CD4-positive, alpha-beta memory T cell (primary cell): ENCODE measurements at places on chromosomes 11 and 22. TPM values are rescaled to one million over a fixed set of nuclear protein-coding genes. Genes with fewer than 3 reads are reported as not detected.

- H3K27ac ChIP-seq: no peak overlapping the region
- H3K36me3 ChIP-seq: peaks cover 40% of the 10 kb centered on the region
- no peaks in the 10 kb centered on the region for H3K4me1 ChIP-seq
- DNase-seq: no peak
- no peaks in the 10 kb centered on the region for H3K27me3 ChIP-seq
- no peak overlapping the region for H3K4me3 ChIP-seq
These were observed 60.4 kb downstream of the SERGEF start for GRCh38 chr11:17952487-17952886.

DNA sequence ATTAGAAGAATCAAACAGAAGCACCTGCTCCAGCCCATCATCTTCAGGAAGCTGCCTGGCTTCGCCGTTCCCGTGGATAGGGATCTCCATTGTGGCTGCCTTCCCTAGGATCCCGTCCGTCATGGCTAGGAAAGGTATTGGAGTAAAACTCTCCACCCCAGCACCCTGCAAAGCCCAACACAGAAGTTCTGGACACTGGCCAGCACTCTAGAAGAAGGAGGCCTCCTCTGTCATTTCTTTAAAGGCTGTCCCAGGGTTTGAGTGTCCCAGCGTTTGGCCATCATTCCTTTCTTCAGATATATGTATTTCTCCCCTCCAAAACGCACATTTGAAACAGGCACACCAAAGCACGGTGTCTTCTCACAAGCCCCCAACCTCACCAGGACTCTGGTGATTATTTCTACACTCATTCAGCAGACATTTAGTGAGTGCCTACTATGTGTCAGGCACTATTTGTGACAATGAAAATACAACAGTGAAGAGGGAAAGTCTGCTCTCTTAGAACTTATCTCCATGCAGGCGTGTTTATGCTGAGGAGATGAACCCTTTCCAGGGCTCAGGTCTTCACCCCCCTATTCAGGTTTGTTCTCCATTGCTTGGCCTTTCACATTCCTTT, 724 bp downstream of the ARFIP2 start:
- H3K27me3 ChIP-seq: no peaks in the 10 kb centered on the region
- H3K36me3 ChIP-seq: peaks cover 48% of the 10 kb centered on the region
- H3K4me3 ChIP-seq: peak overlapping the region; percentile 97
- H3K4me1 ChIP-seq: peaks cover 43% of the 10 kb centered on the region
- H3K27ac ChIP-seq: peak overlapping the region; percentile 90

DNA sequence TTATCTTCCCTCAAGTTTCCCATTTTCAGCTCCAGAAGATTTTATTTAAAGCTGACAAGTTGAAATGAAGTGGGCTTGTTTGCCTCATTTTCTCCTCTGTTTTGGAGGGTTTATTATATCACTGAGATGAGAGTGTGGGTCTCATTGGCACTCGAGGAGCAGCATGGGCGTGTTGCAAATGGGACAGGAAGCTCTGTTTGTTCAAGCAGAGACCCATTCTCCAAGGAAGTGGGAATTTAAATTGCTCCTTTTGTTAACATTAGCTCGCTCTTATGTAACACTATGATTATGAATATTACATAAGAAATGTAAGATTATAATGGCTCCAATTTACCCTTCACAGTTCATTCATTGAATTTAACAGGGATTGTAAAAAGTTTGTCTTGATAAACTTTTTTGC, 317.7 kb upstream of the CTSC start:
- no peaks in the 10 kb centered on the region for H3K27me3 ChIP-seq
- H3K4me3 ChIP-seq: no peak overlapping the region
- no peaks in the 10 kb centered on the region for H3K36me3 ChIP-seq
- no peak overlapping the region for H3K27ac ChIP-seq
- no peaks in the 10 kb centered on the region for H3K4me1 ChIP-seq

DNA sequence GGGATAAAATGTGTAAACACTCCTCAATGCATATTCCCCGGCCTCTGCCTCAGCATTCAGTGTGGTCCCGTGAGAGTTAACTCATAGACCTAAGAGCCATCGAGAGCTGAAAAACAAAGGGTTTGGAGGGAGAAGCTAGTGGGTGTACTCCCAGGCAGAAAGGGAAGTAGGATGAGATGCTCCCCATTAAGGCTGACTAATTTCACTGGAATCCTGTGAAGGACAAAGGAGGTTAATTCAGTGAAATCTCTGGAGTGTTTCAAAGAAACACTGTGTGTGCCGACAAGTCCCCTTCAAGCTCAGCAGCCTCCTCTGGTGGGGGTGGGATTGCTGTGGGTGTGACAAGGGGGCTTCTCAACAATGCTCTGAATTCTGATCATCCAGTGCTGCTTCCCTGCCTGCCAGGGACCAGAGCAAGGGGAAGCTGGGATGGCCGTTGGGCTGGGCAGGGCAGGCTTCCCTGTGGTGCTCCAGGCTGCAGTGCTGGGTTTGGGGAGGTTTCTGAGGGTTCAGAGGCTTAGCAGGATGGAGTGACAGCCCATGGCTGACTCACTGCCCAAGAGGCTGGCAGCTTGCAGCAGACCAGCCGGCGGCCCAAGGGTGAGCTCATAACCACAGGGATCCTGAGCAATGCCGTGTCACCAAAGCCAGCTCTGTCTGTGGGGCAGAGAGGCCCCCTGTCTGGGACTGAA, 61.4 kb upstream of the BMAL1 start:
- H3K27ac ChIP-seq: no peak overlapping the region
- H3K27me3 ChIP-seq: no peaks in the 10 kb centered on the region
- no peak for DNase-seq
- no peaks in the 10 kb centered on the region for H3K36me3 ChIP-seq
- H3K4me3 ChIP-seq: no peak overlapping the region

- no peak for DNase-seq
- H3K36me3 ChIP-seq: no peaks in the 10 kb centered on the region
- no peaks in the 10 kb centered on the region for H3K4me1 ChIP-seq
- H3K27me3 ChIP-seq: no peaks in the 10 kb centered on the region
- H3K4me3 ChIP-seq: no peak overlapping the region
- no peak overlapping the region for H3K27ac ChIP-seq
These were observed 9.2 kb downstream of the CLDN5 start for GRCh38 chr22:19514831-19515565.

GRCh38 chr11:59680287-59681154, 11.7 kb upstream of the PATL1 start:
- H3K36me3 ChIP-seq: no peaks in the 10 kb centered on the region
- peak; percentile 53 for DNase-seq
- no peaks in the 10 kb centered on the region for H3K27me3 ChIP-seq
- H3K4me3 ChIP-seq: no peak overlapping the region
- no peak overlapping the region for H3K27ac ChIP-seq
- H3K4me1 ChIP-seq: no peaks in the 10 kb centered on the region

- H3K4me3 ChIP-seq: no peak overlapping the region
- DNase-seq: no peak
- no peaks in the 10 kb centered on the region for H3K36me3 ChIP-seq
- H3K27me3 ChIP-seq: no peaks in the 10 kb centered on the region
These were observed 13.9 kb downstream of the OVCH2 start for GRCh38 chr11:7692426-7692825.

- H3K27ac ChIP-seq: no peak overlapping the region
- no peak for DNase-seq
- H3K4me3 ChIP-seq: no peak overlapping the region
These were observed 33.7 kb upstream of the MPPED1 start for GRCh38 chr22:43377896-43378704.

- no peak for DNase-seq
- H3K27ac ChIP-seq: no peak overlapping the region
- H3K27me3 ChIP-seq: no peaks in the 10 kb centered on the region
These were observed 42.6 kb downstream of the SLN start for GRCh38 chr11:107669191-107669740.

DNA sequence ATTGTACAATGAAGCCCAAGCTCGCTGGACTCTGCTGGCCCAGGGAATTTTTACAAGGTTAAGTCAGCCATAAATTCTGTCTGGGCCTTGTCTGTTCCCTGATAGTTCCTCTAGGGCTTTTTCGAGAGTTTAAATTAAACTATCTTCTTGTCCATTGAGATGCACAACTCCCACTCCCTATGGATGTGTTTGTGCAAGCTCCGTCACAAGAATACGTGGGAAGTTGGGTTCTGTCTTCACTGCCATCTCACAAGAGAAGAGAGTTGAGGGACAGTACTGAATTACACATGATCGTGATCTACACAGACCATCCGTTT, 153.6 kb upstream of the TTC12 start:
- no peak for DNase-seq
- no peak overlapping the region for H3K4me3 ChIP-seq
- H3K4me1 ChIP-seq: no peaks in the 10 kb centered on the region
- no peak overlapping the region for H3K27ac ChIP-seq

DNA sequence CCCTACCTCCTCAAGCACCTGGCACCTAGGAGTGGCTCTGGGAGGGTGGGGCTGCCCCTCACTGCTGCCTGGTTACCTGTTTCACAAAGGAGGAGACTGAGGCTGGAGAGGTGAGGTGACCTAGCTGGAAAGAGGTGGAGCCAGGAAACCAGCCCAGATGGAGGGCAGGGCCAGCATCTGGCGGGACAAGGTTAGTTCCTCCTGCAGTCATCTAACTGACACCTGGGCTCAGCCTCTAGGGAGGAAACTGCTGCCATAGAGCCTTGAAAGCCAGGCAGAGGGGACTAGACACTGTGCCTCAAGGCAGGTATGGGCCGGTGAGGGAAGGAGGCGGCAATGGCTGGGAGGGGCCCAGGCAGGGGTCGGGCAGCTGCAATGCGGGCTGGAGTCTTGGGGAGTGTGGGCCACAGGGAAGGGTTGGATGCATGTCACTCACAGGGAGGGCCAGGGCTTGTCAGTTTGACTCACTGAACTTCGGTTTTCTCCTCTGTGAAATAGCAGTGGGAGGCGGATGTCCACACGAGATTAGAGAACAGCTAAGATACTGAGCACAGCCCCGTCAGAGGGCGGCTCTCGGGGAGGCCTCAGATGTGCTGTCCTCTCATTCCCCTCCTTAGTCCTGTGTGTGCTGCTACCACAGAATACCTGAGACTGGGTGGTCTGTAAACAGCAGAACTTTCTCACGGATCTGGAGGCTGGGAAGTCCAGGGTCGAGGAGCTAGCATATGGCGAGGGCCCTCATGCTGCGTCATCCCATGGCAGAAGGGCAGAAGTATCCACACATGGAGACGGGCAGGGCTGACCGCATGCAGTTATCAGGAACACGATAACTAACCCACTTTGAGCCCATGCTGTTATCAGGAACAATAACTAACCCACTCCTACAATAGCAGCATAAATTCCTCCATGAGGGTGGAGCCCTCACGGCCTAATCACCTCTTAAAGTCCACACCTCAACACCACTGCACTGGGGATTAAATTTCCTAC, 16.1 kb downstream of the MGAT3 start:
- no peak overlapping the region for H3K4me3 ChIP-seq
- no peaks in the 10 kb centered on the region for H3K27me3 ChIP-seq
- H3K36me3 ChIP-seq: no peaks in the 10 kb centered on the region
- H3K4me1 ChIP-seq: peaks cover 19% of the 10 kb centered on the region
- no peak for DNase-seq
- H3K27ac ChIP-seq: no peak overlapping the region

DNA sequence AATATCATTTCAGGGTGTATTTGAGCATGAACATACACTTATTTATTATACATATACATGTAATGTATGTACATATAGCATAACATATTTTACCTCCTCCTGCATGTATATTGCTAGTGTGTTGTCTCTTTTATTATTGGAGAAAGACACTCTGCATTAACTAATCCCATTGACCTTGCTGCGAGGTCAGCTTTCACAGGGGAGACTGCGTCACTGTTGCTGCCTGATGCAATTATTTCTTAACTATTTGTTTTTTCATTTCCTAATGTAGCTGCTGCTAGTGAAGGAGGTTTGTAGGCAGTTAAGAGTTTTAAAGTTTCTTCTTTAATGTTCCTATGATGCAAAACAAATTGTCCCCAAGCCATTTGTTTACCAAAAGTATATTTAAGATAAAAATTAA, 185.4 kb upstream of the CNTN5 start:
- no peaks in the 10 kb centered on the region for H3K27me3 ChIP-seq
- DNase-seq: no peak
- no peaks in the 10 kb centered on the region for H3K36me3 ChIP-seq
- no peaks in the 10 kb centered on the region for H3K4me1 ChIP-seq
- no peak overlapping the region for H3K4me3 ChIP-seq

DNA sequence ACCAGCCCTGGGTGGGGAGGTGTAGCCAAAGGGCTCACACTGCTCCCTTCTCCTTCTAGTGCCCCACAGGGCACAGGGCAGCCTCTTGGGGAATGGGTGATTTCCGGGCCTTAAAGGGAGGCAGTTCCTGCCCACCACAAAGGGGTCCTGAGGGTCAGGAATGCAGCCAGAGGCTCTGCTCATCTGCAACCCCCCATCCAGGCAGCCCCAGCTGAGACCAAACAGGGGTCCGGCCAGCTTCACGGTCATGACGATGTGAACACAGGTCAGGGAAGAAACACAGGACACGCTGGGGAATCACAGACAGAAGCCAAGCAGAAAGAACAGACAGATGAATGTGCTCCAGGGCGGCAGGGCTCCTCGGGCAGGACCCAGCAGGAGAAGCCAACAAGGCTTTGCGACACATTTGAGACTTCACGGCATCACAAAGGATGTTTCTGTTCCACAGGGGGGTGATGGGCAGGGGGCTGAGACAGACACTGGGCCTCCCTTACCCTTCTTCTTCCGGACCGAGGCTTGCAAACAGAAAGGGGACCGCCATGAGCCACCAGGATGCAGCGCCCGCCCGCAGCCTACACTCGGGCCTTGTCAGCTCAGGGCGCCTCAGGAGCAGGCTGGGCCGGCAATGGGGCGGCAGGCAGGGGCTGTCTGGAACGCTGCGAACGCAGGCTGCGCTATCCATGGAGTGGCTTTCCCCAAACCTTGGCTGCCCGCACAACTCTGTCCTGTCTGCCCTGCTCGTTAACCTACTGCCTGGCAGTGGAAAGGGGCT, 101.9 kb downstream of the CTTN start:
- H3K4me3 ChIP-seq: no peak overlapping the region
- no peaks in the 10 kb centered on the region for H3K36me3 ChIP-seq
- no peak for DNase-seq
- H3K4me1 ChIP-seq: no peaks in the 10 kb centered on the region
- H3K27ac ChIP-seq: no peak overlapping the region

- H3K27me3 ChIP-seq: peaks cover 24% of the 10 kb centered on the region
- no peaks in the 10 kb centered on the region for H3K36me3 ChIP-seq
- DNase-seq: no peak
- peak overlapping the region; percentile 54 for H3K4me3 ChIP-seq
These were observed 731 bp upstream of the SLC37A2 start for GRCh38 chr11:125062218-125062930.

GRCh38 chr22:41285441-41285819, 557 bp downstream of the RANGAP1 start:
- H3K4me3 ChIP-seq: peak overlapping the region; percentile 40
- peak overlapping the region; percentile 99 for H3K27ac ChIP-seq
- H3K27me3 ChIP-seq: no peaks in the 10 kb centered on the region
- H3K4me1 ChIP-seq: peaks cover 23% of the 10 kb centered on the region

The C22orf31 gene
- total RNA-seq: not detected

The CHRM1 gene
- total RNA-seq: not detected

The MYBPC3 gene
- total RNA-seq: not detected

The MMP8 gene
- total RNA-seq: not detected

The RIMBP3C gene
- total RNA-seq: 4.5 TPM

The ZBTB16 gene
- total RNA-seq: 5.6 TPM

The LRRC10B gene
- total RNA-seq: not detected

The BDNF gene
- not detected for total RNA-seq

The LINC01488 gene
- not detected for total RNA-seq

The MRPL21 gene
- 36.2 TPM for total RNA-seq

The CRYBB3 gene
- total RNA-seq: not detected
